ENCODE measurements at places on chromosomes 16 and 17.

GRCh38 chr17:69056179-69056823 lies 4.4 kb downstream of the ABCA9 start:
- DNase-seq: no peak

DNA sequence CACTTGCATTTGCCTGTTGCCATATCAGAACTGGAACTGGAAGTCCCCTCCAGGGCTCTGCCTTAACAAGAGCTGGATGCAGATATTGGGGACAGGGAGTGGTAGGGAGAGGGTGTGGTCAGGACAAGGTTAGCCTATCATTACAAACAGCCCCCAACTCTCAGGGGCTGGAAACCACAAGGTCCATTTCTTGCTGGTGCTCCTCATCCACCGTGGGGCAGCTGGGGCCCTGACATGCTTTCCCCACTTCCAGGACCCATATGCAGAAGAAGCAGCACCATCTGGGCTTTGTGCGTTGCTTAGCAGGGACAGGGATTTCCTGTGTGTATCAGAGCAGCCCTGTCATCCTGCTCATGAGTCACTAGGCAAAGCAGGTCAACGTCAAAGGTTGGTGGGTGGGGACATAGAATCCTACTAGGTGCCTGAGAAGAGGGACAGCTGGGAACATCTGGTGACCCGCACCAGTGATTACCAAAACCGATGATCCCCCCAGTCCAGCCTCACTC lies 26.9 kb downstream of the RGS9 start:
- DNase-seq: peak; percentile 69

DNA sequence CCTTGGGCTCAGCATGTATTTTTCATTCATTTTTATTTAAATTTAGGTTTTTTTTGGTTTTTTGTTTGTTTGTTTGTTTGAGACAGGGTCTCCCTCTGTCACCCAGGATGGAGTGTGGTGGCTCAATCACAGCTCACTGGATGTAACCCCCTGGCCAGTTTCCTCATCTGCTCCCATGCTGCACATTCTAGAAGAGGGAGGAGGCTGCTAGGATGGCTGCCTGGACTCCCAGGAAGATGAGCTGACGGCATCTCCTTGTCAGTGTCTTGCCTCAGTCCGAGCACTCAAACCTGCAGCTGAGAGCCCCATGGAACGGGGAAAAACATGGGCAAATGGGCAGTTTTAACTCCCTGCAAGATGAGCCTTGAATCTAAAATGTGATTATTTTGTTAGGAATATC lies 7.5 kb downstream of the MEAK7 start:
- no peak for DNase-seq

GRCh38 chr17:39848600-39848999 lies 15.5 kb downstream of the IKZF3 start:
- DNase-seq: no peak

DNA sequence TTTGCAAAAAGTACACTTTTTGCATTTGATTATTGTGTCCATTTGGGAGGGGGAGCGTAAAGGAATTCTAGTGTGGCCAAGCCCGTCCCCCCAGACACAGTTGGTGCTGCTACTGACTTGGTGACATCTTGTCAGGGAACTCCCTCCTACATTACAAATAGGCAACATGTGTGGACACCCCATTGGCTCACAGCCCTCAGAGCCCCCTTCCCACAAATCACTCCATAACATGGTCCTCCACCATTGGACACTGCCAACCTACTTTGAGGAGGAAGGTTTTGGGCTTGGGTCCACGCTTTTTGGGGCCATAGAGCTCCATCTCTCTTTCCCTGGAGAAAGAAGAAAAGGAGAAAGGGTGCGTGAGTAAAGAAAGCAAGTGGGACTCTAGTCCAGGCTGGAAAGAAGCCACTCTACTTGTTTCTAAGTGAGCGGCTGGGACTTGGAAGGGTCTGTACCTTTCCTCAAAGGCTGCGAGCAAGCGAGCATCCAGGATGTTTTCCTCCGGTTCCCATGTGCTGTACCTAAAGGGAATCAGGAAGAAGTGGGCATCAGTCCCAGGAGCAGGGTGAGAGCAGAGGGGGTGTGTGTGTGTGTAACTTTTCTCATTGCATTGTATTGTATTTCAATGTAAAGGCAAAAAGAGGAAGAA lies 958 bp downstream of the CBX8 start:
- DNase-seq: no peak

- DNase-seq: peak; percentile 88
Measured at GRCh38 chr17:75131278-75132017, at the start of gene NT5C. TSS of gene NT5C (minus strand) at chr17:75131742. CDS start at chr17:75131707, 35 bp downstream.

DNA sequence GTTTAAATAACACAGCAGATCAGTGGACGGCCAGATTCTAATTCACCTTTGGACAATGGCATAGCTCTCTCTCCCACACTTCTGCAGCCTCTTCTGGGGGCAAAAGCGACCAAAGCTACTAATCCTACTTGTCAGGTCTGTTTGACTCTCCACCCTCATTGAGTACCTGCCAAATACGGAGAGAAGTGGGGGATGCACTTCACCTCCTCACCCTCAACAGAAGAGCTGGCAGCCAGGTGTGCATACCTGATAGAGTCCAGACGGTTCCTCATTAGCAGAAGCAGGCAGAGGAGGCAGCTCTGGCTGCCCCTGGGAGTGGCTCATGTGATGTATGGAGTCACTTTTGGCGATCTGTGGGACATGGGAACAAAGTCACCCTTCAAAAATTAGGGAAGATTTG lies 4.9 kb downstream of the DNAH3 start:
- DNase-seq: no peak

- DNase-seq: no peak
Measured at GRCh38 chr16:62870554-62870953, 834.3 kb upstream of the CDH8 start.

DNA sequence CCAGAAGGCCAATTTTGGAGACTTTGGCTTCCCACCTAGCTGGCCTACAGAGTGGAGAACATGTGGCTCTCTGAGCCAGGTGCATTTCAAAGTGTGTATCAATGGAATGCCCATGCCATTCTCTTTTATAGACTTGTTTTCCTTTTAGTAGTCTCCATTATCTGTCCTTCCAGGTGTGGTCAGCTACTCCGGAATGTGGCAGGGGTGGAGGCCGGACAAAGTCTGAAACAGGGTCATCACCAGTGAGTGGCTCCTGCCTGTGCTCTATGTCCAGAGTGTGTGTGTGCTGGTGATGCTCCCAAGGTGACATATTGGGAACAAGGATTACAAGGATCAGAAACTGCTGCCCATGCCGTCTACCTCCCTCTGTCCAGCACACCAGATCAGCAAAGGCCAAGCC lies 3.8 kb upstream of the TMEM220 start:
- DNase-seq: no peak

- DNase-seq: no peak
Measured at GRCh38 chr17:75668489-75668888, 1.4 kb downstream of the SAP30BP start.

DNA sequence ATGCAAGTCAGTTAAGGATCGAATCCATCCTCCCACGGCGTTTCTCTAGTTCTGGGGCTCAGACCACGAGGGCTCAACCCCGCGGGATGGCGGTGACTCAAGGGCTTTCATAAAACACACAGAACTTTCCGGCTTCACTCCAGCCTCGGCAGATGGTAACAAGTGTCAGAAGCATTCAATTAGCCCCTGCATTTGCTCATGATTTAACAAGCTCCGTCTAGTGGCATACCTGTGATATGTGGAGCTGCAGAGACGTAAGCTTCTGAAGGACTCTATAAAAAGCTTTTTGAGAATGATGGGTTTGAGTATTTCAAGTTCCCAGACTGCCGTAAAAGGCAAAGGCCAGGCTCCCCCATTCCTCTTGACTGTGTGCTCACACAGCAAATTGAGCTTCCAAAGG lies 91.3 kb upstream of the SEC14L1 start:
- no peak for DNase-seq

DNA sequence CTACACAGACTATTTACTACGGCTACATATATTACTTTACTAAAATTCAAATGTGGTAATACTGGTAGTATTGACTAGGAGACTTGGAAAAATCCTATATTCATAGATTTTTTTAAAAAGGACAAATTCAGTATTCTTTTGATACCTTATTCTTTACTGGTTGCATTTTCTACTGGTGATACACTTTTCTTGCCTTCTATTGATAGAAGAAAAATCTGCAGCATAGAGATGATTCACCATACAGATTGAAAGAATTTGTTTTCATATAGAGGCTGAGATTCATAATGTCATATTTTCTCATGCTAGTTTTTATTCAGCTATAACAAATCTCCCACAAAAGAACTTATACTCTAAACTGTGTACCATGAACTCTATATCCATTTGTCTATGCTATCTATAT lies 195.4 kb upstream of the C17orf78 start:
- no peak for DNase-seq

DNA sequence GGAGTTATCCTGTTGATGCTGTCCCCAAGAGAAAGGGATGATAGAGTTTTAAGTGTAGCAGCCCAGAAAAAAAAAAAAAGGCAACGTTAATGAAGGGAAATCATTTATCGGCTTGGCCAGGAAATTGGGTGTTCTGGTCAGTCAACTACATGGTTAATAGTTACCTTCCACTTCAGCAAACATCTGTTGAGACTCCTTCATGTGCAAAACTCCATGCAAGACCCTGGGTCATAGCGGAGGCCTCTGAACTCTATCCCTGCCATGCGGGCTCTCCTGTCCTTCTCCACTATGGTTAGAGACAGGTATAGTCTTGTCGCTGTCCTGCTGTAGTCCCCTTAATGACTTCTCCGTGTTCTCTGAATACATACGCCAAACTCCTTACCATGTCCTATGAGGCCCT lies 3.5 kb upstream of the LYRM9 start:
- DNase-seq: no peak

DNA sequence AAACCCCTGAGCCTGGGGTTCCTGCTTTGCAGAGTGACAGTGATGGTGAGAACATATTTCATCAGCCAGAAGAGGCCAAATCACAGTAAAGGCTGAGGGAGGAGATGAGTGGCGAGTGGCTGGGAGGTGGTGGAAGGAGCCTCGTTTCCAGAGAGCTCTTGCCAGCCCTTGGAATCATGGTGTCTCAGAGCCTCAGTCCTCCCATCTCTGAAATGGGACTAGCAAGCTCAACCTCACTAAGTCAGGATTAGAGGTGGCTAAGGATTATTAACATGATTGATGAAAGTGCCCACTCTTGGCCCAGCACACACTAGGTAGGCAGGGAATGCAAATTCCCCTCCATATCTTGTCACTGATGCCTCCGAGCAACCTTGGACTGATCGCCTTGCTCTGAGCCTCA lies 43.0 kb downstream of the IL4R start:
- no peak for DNase-seq

- peak; percentile 88 for DNase-seq
Measured at GRCh38 chr16:55502801-55503366, 6.0 kb upstream of the LPCAT2 start.

GRCh38 chr17:70030371-70030770 lies 44.7 kb upstream of the KCNJ16 start:
- no peak for DNase-seq

- no peak for DNase-seq
Measured at GRCh38 chr16:13448346-13448745, 471.6 kb upstream of the ERCC4 start.

GRCh38 chr16:71358464-71358998 lies at the start of gene CALB2:
TSS of gene CALB2 (plus strand) at chr16:71358723. CDS start at chr16:71358793, 70 bp downstream.
- peak; percentile 59 for DNase-seq

DNA sequence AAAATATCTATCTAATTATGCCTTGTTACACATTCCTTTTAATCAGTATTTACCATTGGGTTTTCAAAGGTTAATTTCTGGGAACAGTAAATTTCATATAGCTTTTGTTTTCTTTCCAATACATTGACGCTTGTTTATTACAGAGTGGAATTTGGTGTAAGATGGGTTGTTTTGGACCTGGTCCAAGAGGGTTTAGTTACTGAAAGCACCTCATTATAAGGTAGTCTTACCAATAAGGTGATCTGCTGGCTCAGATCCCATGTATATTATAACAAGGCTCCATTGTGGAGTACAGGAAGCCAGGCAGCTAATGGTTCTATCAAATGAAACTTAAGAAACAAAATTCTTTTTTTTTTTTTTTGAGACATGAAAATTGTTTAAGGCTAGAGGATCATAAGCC lies 87.3 kb upstream of the NACA2 start:
- DNase-seq: no peak

DNA sequence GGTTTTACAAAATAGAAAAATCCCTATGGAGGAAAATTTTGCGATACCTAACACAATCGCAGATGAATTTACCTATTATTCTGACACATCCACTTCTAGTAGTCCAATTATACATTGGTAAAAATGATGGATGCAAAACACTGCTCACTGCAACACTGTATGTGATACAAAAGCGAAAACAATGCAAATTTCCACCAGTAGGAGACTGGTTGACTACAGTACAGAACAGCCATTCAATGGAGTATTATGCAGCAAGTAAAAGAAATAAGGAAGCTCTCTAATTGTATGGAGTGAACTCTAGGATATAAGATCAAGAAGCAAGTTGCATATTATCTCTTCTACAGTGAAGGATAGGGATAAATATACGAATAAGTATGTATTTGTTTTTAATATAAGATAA lies 48.5 kb downstream of the SETD6 start:
- DNase-seq: no peak

GRCh38 chr16:66364117-66364958 lies 2.2 kb upstream of the CDH5 start:
- DNase-seq: no peak

DNA sequence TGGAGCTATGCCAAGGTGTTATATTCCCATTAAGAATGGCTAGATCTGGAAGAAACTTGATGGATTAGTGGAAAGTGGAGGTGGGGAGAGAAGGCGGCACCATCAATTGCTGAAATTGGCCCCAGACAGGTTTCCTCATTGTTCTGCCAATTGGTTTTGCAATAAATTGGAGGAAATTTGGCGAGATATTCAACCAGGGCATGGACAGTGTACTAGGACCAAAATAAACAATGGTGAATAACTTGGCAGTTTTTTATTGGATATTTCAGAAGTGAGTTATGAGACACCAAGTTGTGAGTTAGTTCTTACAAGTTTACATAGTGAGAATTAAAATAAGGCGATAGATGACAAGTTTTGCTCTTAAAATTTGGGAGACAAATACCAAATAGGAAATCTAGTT lies 41.1 kb upstream of the SOX9 start:
- no peak for DNase-seq

- DNase-seq: no peak
Measured at GRCh38 chr17:50080827-50081226, 14.3 kb upstream of the PDK2 start.

- DNase-seq: no peak
Measured at GRCh38 chr17:81817758-81818147, 13.8 kb downstream of the GCGR start.

GRCh38 chr17:16442141-16442540 lies 26.8 kb downstream of the TRPV2 start:
- no peak for DNase-seq

DNA sequence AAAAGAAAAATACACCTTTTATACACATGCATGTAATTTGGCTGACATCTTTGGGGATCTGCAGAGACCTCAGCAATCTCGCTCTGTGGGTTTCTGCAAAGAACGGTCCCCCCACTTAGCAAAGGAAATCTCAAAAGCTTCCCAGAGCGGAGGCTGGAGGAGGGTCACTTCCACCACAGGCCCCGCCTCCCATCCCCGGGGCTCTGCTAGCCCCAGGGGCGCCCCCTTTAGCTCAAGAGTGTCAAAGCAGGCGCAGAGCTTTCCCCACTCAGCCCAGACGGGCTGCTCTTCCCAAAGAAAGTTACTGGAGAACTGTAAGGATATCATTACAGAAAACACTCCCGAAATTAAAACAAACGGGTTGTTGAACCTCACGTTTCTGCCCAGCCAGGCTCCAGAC lies 11.4 kb downstream of the SLC13A5 start:
- DNase-seq: no peak
